Activated T-cell treated with anti-CD3 and anti-CD28 coated beads, Interleukin-2, amount 50 U/mL, for 72 hours (primary cell): ENCODE measurements at places on chromosomes 4 and X. TPM values are rescaled to one million over a fixed set of nuclear protein-coding genes. Genes with fewer than 3 reads are reported as not detected.
A peak's percentile ranks its signal among the peaks of the same experiment; 100 is the strongest.

GRCh38 chr4:16617435-16617834 lies 281.0 kb downstream of the LDB2 start:
- no peak for DNase-seq

DNA sequence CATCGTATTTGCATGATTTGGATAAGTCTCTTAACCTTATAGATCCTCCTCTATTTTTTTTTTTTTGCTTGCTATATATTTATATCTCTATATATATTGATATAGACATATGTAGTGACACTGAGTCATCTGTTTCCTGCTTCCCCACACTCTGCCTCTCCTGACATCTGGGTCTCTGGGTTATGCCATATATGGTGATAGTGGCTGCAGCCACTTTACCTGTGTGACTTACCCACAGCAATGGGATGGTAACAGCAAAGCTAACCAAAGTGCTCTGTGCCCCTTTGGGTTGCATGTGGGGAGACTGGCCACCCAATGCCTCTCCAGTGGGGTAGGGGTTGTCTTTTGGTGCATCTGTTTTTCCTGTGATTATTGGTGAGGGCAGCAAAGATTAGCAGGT lies 14.5 kb downstream of the CMC4 start:
- DNase-seq = no peak

DNA sequence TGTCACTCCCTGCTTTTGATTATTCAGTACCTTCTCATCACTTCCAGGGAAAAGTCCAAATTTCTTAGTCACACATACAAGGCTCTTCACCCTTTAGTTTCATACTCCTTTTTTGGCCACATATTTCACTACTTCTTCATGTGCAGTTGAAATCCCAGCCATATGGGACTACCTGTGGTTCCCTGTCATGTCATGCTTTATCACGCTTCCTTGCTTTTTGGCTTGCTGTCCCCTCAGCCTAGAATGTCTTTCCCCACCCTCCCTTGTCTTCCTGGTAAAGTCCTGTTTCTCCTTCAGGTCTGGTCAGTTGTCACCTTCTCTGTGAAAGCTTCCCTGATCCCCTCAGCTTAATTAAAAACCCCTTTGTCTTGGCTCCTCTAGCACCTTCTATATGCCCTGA lies 163.8 kb downstream of the AFF2 start:
- DNase-seq = no peak

DNA sequence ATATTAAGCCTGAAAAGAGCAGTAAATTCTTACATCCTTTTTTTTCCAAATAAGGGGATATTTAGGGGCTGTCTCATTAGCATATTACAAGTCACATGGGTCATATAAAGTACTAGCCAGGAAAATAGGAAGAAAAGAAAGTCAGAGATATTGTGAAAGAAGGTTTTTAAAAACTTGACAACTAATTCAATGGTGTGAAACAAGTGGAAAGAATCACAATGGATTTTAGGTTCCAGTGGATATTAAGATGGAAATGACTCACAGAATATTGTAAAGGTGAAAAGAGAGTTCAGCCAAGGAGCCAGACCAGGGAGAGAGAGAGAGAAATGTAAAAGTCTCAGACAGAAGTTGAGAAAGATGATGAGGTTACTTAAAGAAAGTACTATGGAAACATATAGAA lies 297.2 kb downstream of the IQCM start:
- DNase-seq = no peak

GRCh38 chrX:19539665-19540064 lies 24.4 kb upstream of the MAP3K15 start:
- DNase-seq = no peak

- no peak for DNase-seq
Measured at GRCh38 chrX:108584617-108585211, 145.1 kb downstream of the COL4A5 start.

DNA sequence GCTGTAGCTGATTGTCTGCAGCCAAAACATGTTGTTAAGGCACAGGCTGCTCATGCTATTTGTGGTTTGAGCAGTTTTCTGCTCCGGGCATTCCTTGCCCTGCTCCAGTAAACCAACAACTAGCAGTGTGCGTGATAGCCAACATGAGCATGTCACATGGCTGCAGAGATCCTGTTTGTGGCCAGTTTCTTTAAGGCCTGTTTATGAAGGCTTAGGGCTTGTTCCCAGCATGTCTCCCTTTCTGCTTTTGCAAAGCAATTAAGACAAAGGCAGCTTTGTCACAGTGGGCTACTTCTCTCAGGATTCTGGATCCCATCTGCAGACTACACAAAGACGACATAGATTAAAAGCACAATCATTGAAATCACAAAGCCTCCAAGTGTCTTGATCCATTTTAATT lies 160.5 kb downstream of the ZNF518B start:
- DNase-seq = no peak

DNA sequence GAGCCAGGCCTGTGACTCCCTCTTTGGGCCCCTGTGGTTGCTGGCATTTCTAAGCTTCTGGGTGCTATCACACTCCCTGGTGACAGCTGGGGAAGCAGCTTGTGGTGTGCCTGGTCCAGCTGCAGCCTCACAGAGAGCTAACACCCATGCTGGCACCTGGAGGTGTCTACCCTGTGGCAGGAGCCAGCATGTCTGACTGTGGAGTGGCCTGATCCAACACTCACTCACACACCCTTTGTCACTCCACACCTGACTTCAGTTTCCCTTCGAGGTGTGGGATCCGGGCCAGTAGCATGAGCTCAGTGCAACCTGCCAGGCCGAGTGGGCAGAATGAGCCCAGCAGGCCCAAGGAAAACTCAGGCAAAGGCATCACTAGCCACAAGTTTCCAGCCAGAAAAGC lies 67.5 kb downstream of the TECRL start:
- DNase-seq = no peak

DNA sequence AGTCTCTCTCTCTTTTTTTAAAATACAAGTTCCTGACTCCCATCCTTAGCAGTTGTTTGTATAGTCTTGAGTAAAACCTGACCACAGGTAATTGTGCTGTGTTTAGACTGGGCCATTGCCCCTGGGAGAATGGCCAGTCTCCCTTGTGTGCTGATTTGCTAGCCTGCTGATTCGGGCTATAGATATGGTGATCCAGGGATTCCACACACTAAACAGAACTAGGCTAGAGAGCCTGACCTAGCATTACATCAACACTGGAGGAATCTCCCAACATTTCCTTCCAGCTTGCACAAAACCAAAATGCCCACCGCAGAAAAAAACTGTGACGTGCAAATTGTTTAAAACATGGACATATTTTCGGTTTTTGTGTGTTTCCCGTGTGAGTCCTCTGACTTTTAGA lies 5.1 kb downstream of the UPRT start:
- no peak for DNase-seq

DNA sequence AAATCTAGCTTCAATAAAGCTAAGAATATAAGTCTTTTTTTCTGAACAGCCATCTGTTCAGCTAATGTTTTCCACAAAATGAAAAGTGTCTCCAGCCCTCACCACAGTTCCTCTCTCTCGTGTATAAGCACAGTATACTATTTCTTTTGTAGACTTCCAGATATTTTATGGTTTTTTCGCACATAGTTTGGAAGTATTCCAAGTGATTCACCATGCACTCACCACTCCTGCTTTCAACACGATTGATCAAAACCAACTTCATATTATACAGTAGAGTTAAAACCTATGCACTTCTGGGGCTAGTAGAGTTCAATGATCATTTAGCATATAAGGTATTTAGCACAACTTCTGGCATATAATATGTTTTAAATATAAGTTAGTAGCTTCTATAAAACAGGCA lies 105.8 kb upstream of the DCAF12L1 start:
- DNase-seq = no peak

DNA sequence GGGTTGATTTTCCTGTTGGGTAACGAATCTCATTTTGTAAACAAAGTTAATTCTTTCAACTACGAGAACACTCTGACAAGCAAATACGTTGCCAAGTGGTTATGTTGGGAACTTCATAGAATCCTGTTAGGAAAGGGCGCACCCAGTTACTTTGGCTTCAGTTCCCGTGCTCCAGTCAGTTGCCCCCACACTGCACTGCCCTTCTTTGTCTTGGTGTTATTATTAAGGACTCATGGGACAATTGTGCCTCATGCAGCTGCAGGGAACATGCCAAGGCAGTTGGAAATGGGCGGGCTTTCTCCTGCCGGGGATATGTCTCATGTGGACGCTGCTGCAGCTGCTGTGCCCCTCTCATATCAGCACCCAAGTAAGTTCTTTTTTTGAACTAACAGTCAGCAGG lies 28.9 kb downstream of the OFD1 start:
- no peak for DNase-seq

DNA sequence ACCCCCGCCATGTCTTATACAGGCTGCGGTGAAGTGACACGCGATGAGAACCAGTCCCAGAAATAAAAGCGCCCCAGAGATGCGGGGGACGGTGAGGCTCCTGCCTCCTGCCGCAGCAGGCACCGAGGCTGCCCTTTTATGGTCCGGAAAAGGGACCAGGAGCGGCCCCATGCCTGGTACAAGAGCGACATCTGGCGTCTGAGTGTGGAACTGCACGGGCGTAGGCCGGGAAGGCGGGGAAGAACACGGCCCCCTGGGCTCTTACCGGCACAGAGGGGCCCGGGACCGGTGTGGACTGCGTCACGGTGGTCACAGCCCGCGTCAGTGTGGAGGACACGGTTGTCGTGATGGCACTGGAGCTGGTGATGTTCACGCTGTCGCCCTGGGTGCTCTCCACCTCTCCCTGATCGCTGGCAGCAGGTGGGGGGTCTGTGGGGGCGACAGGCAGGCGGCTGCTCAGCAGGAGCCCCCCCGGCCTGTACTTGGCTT lies 8.9 kb upstream of the RENBP start:
- DNase-seq = peak; percentile 84

- DNase-seq = no peak
Measured at GRCh38 chrX:141405486-141405852, 163.2 kb upstream of the SPANXC start.

Gene RAB40A
- total RNA-seq = 0.21 TPM

Gene PRMT9
- total RNA-seq = 8.9 TPM

Gene PTTG2
- not detected for total RNA-seq

Gene ZNF157
- total RNA-seq = 0.60 TPM

Gene RBM46
- not detected for total RNA-seq

Gene SORBS2
- not detected for total RNA-seq

Gene ARHGEF6
- total RNA-seq = 91.1 TPM

Gene FGFBP1
- not detected for total RNA-seq

Gene EPHA5
- total RNA-seq = not detected
